Neural progenitor cell (in vitro differentiated cells): ENCODE measurements at places on chromosomes 7 and 10.

- DNase-seq = no peak
Observed at GRCh38 chr7:45579391-45579801, 5.2 kb downstream of the ADCY1 start.

GRCh38 chr10:125846894-125847293 lies 23.5 kb downstream of the BCCIP start:
- no peak for DNase-seq

- DNase-seq = no peak
Observed at GRCh38 chr7:157854066-157854891, 517.5 kb downstream of the DNAJB6 start.

- no peak for DNase-seq
Observed at GRCh38 chr7:157811946-157812345, 475.1 kb downstream of the DNAJB6 start.

- DNase-seq = peak; percentile 89
Observed at GRCh38 chr7:130441408-130441869, 623 bp upstream of the CEP41 start.

DNA sequence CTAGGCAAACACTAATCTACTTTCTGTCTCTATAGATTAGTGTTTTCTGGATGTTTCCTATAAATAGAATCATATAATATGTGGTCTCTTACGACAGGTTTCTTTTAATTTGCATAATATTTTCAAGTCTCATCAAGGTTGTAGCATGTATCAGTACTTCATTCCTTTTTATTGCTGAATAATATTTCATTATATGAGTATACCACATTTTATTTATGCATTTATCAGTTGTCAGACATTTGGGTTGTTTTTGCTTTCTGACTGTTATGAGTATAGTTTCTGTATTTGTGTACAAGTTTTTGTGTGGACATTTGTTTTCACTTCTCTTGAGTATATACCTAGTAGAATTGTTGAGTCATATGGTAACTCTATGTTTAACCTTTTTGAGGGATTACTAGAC lies 48.2 kb downstream of the SHOC2 start:
- no peak for DNase-seq

DNA sequence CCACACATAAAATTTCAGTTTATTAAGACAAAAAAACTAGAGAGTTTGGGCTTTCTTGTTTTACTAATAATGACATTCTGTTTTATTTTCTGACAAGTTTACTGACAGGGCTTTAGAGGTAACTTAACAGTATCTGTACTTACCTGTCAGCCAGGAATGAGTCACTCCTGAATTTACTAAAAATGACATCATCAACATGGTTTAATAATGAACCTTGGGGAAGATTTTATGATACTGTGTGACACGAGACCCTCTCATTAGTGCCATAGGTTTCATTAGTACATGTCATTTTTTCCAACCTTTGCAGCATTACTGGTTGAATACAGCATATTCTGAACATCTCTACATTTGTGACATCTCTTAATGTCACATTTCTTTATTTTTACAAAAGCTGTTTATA lies 131.1 kb downstream of the KCND2 start:
- no peak for DNase-seq

GRCh38 chr7:129144095-129144833 lies at the start of gene TSPAN33:
Gene TSPAN33, plus strand, starts transcription at chr7:129144707. Its CDS starts 274 bp downstream, at chr7:129144981.
- peak; percentile 95 for DNase-seq

- peak; percentile 74 for DNase-seq
Observed at GRCh38 chr10:112658900-112659638, 212.1 kb downstream of the VTI1A start.

DNA sequence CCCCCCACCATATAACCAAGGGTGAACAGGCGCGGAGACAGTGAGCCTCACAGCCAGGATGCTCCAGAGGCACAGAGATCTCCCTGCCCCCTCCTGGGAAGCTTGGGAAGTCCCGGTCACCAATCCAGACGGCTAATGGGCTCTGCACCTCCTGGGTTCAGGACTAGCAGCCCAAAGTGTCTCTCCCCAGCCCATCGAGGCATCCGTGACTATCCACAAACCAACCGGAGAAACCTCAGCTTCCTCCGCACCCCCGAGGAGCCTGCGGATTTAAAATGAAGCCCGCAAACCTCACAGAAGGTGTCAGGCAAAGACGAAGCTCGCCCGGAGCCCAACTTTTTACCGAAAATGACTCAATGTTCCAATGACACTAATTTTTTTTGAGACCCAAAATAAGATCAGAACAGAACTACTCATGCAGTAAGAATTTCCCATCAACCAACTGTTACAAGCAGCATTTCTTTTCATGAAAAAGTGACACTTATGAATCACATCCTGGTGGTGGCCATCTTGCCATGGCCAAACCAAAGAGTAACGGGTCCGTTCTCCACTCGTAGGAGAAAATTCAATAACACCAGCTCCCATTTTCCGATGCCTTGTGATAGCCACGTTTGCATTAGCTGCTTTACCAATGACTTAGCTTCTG lies 6.0 kb downstream of the PDGFA start:
- no peak for DNase-seq
